ENCODE measurements at places on chromosomes 13 and 19.

- H3K27ac ChIP-seq = peak overlapping the region; percentile 83
- DNase-seq = peak; percentile 30
- peaks cover 31% of the 10 kb centered on the region for H3K27me3 ChIP-seq
- no peaks in the 10 kb centered on the region for H3K36me3 ChIP-seq
- H3K4me1 ChIP-seq = peaks cover 63% of the 10 kb centered on the region
Measured at GRCh38 chr13:112204346-112205327, 137.7 kb downstream of the SOX1 start.

DNA sequence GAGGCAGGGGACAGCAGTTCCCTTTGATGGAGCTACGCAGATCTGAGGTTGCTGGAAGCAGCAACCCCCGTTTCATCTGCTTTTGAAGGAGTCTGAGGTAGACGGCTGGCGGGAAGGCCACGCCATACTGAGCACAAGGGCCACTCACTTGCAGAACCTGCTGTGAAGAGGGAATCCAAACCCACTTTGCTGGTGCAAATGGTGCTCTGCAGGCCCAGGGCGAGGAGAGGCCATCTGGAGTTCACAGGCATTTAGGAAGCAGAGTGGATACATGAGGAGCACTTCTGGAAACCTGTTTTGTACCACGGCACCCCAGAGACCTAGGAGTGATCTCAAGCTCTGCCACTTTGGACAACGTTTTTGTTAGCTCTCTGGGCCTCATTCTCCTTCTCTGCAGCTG is 227.8 kb downstream of the UQCRFS1 start:
- peaks cover 6% of the 10 kb centered on the region for H3K4me1 ChIP-seq
- no peak for DNase-seq
- H3K27ac ChIP-seq = no peak overlapping the region
- no peak overlapping the region for H3K4me3 ChIP-seq
- H3K36me3 ChIP-seq = no peaks in the 10 kb centered on the region

DNA sequence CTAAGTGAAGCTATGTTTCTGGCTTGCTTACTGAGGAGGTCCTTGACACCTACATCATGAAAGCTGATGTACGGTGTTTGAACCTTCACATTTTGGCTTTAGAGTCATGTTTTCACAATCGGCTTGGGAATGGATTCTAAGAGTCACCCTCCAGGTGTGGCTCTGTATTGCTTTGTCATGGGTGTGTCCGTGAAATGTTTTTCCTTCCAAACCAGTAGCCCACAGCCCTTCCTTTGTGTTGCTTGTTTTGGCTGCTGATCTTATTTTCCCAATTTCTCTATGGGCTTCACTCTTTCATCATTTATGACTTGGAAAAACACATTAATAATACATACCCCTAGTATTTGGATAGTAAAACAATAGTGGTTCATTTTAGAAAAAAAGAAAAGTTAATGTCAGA is 240.6 kb downstream of the GGACT start:
- H3K27ac ChIP-seq = no peak overlapping the region
- peaks cover 15% of the 10 kb centered on the region for H3K4me1 ChIP-seq
- H3K27me3 ChIP-seq = no peaks in the 10 kb centered on the region
- H3K36me3 ChIP-seq = peaks cover 32% of the 10 kb centered on the region

GRCh38 chr19:13573056-13573667 is 66.9 kb upstream of the CACNA1A start:
- no peaks in the 10 kb centered on the region for H3K36me3 ChIP-seq
- H3K4me1 ChIP-seq = no peaks in the 10 kb centered on the region
- H3K27ac ChIP-seq = peak overlapping the region; percentile 4
- no peak for DNase-seq
- H3K27me3 ChIP-seq = peaks cover 42% of the 10 kb centered on the region

- H3K4me3 ChIP-seq = peak overlapping the region; percentile 15
- H3K27ac ChIP-seq = no peak overlapping the region
- no peaks in the 10 kb centered on the region for H3K36me3 ChIP-seq
- H3K4me1 ChIP-seq = peaks cover 9% of the 10 kb centered on the region
- DNase-seq = no peak
Measured at GRCh38 chr19:4870025-4870700, 2.7 kb upstream of the PLIN3 start.

DNA sequence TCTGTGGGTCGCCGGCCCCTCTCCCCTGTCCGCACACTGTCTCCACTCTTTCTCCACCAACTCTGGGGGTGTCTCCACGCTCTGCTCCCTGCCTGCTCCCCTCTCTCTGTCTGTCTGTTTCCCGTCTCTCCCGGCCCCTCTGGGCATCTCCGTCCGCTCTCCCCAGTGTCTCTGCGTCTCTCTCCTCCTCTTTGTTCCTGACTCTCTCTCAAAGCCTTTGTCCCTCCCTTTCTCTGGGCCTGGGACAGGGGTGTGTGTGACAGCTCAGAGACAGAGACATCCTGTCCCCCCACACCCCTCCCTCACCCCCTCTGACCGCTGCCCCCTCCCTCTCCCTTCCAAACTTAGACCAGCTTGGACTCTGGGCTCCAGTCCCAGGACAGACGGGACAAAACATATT is 668 bp upstream of the SBK3 start:
- H3K27me3 ChIP-seq = peaks cover 11% of the 10 kb centered on the region
- DNase-seq = no peak
- peaks cover 25% of the 10 kb centered on the region for H3K4me1 ChIP-seq
- H3K4me3 ChIP-seq = no peak overlapping the region
- peak overlapping the region; percentile 62 for H3K27ac ChIP-seq

DNA sequence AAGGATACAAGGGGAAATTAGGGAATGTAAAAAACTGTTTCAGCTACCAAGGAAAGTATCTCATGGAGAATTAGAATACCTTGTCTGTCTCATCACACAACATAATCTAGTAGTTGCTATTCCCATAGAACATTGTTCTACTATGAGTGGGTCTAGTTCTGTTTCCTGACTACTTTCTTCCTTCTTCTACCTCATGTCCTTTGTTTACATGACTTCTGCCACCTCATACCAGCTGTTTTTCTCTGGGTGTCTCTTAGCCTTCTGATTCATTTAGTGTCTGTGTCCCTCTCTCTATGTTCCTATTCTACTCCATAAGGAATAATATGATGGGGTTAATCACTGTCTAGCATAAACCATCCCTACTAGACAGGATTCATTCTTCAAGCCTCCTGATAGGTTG is 887.3 kb downstream of the DIAPH3 start:
- H3K36me3 ChIP-seq = no peaks in the 10 kb centered on the region
- DNase-seq = no peak
- no peak overlapping the region for H3K4me3 ChIP-seq
- H3K27ac ChIP-seq = no peak overlapping the region

GRCh38 chr19:918481-919198 is 1.5 kb downstream of the KISS1R start:
- peaks cover 52% of the 10 kb centered on the region for H3K27me3 ChIP-seq
- no peaks in the 10 kb centered on the region for H3K36me3 ChIP-seq
- no peak overlapping the region for H3K27ac ChIP-seq
- DNase-seq = no peak

GRCh38 chr13:59534806-59535205 is 628.9 kb downstream of the DIAPH3 start:
- H3K27ac ChIP-seq = no peak overlapping the region
- H3K4me3 ChIP-seq = no peak overlapping the region
- no peaks in the 10 kb centered on the region for H3K36me3 ChIP-seq
- no peaks in the 10 kb centered on the region for H3K27me3 ChIP-seq

DNA sequence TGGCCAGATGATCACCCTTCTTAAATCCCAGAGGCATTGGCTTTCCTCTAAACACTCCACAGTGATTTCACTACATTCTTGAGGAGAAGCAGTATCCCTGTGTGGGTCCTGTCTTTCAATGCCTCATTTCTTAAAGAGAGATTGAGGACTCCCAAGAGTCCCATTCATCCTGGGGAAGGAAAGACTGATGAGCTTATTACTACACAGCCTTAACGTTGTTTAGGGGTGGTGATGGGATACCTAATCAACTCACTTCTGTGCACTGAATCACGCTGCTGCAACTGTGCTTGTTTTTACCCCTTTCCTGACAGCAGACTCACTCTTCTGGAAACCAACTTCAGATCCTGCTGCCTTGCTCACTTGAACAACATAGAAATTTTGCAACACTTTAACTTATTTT is 203.1 kb downstream of the RGCC start:
- no peaks in the 10 kb centered on the region for H3K4me1 ChIP-seq
- DNase-seq = no peak
- peaks cover 3% of the 10 kb centered on the region for H3K36me3 ChIP-seq
- no peaks in the 10 kb centered on the region for H3K27me3 ChIP-seq
- no peak overlapping the region for H3K27ac ChIP-seq

DNA sequence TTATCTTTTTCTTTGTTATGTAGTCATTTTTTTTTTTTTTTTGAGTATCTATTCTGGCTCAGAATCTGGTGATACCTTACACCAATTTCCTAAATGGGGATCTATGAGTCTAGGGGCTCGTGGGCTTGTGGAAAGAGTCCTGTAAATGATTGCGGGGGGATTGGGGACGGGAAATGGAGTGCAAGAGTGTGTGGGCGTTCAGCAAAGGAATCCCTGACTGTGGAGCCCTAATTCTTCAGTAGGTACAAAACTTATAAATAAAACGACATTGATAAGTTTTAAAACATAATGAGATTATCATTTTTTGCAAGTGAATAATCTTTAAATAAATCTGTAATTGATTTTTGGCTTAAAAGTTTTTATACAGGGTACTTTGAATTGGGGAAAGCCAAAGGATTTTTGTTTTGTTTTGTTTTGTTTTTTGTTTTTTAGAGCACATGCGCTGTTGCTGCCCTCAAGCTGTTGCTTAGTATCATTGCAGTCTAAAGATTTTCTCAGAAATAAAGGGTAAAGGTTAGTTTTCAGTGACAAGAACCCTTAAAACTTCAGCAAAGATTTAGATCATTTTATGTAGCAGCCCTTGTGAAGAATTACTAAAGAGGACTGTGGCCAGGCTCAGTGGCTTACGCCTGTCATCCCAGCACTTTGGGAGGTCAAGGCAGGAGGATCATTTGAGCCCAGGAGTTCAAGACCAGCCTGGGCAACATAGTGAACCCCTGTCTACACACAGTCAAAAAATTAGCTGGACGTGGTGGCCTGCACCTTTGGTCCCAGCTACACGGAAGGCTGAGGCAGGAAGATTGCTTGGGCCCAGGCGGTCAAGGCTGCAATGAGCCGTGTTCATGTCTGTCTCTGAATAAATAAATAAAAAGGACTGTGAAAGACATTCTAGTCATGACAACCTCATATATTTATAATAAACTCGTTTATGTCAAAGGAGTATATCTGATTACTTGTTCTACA is 1.7 kb downstream of the ERCC5 start:
- H3K4me1 ChIP-seq = peaks cover 26% of the 10 kb centered on the region
- peak overlapping the region; percentile 83 for H3K27ac ChIP-seq
- no peaks in the 10 kb centered on the region for H3K27me3 ChIP-seq
- H3K36me3 ChIP-seq = no peaks in the 10 kb centered on the region
- no peak for DNase-seq

- H3K4me1 ChIP-seq = peaks cover 16% of the 10 kb centered on the region
- no peak overlapping the region for H3K27ac ChIP-seq
- peaks cover 9% of the 10 kb centered on the region for H3K27me3 ChIP-seq
- no peak overlapping the region for H3K4me3 ChIP-seq
Measured at GRCh38 chr19:44820648-44821609, 12.0 kb downstream of the BCAM start.

DNA sequence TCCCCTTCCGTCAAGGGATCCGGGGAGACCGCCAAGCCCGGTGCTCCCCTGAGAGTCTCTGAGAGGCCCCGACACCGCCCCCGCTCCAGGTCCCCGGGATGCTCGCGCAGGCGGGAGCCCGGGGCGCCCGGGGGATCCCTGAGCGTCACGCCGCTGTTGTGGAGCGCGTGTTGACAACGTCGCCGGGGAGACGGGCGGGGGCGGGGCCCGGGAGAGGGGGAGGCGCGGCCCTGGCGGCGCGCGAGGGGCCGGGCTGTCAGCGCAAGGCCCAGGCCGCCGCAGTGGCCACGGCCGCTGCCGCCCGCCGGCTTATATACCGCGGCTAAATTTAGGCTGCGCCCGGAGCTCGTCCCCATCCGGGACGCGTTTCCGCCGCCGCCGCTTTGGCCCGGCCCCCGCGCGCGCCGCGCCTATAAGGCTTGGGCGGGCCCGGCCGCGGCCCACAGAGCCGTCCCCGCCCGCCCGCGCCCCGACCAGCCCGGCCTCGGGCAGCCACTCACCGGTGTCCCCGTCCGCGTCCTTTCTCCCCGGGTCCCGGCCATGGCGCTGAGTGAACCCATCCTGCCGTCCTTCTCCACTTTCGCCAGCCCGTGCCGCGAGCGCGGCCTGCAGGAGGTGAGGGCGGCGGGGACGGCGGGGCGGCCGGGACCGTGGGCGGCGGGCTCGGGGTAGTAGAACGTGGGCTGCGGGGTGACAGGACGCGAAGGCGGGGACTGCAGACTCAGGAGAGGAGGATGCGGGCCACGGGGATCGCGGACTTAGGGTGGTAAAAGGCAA is at the start of gene KLF2:
Gene KLF2, plus strand, starts transcription at position 443 of the 777 bp plus-strand sequence. Its CDS starts 98 bp downstream, at position 541.
- peak; percentile 52 for DNase-seq
- H3K27me3 ChIP-seq = peaks cover 85% of the 10 kb centered on the region
- no peak within 1 kb of the TSS for H3K4me3 ChIP-seq

DNA sequence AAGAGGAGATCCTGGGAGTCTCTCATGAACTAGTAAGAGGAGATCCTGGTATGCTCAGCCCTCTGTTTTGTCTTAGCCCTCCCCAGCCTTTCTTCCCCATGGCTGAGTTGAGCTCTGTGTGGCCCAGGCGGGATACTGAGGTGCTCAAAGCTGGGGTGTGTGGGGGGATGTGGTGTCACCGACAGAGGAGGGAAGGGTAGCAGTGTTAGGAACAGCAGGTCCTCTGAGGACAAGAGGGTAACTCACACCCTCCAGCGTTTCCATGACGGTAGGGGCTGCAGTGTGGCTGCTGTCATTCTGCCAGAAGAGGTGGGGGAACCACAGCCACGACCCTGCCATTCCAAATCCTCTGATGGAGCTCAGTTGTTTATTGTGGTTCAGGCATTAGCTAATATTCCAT is 691 bp downstream of the KIR2DL4 start:
- no peak for DNase-seq
- no peaks in the 10 kb centered on the region for H3K4me1 ChIP-seq
- H3K4me3 ChIP-seq = no peak overlapping the region
- H3K27ac ChIP-seq = no peak overlapping the region
- H3K36me3 ChIP-seq = peaks cover 9% of the 10 kb centered on the region

DNA sequence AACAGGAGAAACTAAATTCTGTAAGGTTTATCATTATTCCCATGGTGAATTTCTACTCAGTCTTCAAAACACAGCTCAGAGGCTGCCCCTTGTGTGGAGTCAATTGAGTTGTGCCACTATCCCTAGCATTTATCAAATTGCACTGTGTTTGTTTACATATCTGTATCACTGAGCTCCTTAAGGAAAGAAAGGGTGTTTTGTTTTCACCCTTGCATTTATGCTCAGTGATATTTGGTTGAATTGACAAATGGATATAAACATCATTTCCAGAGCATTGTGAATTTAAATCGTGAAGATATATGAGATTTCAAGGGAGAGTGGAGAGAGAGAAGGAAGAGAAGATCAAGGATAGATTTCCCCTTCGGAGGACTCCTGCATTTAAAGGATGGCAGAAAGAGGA is 55.1 kb upstream of the TNFRSF19 start:
- no peaks in the 10 kb centered on the region for H3K36me3 ChIP-seq
- DNase-seq = no peak
- no peaks in the 10 kb centered on the region for H3K27me3 ChIP-seq
- H3K27ac ChIP-seq = no peak overlapping the region
- no peak overlapping the region for H3K4me3 ChIP-seq
